ENCODE measurements at places on chromosomes 13 and 19. TPM values are rescaled to one million over a fixed set of nuclear protein-coding genes. Genes with fewer than 3 reads are reported as not detected.

- no peak for DNase-seq
Observed at GRCh38 chr13:40341096-40341471, 325.4 kb downstream of the FOXO1 start.

- DNase-seq: no peak
Observed at GRCh38 chr19:46984077-46985010, 35.3 kb upstream of the NPAS1 start.

DNA sequence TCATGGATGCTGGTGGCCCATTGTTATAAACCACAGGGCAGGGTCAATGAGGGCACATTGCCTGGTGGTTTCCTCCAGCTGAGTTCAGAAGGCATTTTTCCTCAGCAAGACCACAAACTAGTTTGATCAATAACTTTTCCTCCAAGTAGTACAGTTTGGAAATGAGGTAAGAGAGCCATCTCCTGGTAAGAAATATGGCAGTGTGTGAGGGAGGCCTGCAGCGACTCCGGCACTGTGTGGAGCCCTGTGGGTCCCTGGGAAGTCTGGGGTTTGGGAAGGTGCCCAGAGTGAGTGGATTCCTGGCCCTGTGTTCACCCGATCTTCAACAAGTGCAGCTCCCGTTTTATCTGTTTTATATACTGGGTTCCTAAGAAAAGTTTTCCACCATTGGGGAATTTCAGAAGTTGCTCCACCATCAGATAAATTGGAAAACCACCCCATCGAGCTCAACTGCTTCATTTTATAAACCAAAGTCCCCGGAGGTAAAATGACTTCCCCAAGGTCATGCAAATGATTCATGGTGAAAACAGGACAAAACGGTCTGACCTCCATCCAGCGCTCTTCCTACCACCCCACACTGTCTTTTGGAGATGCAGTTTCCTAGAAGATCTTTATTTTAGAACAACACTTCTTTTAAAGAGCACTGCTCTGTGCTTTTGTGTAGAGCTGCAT lies 148.4 kb downstream of the KATNAL1 start:
- no peak for DNase-seq

Gene SPATA13
- total RNA-seq: 85.1 TPM

Gene TRPC4
- not detected for total RNA-seq

DNA sequence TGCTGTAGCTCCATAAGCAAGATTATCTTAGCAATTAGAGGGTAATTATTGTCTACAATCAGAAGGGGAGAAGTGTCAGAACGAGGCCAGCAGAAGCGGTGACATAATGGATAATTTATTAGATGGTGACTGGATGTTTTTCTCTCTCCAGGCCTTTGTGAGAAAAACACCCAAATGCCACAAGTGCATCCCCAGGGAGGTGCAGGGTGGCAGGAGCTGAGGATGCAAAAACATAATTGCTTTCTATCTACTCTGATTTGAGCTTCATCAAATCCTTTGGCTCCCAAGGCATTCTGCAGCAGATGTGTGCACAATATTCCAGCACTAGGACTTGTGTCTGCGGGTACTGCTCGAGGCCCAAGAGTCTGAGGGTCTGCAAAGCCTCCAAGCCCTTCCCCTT lies 220.1 kb upstream of the SERP2 start:
- no peak for DNase-seq

GRCh38 chr13:97030705-97031452 lies 36.6 kb upstream of the OXGR1 start:
- DNase-seq: no peak

Measured in transverse colon (tissue), 4 donors.